Activated CD4-positive, alpha-beta T cell treated with anti-CD3 and anti-CD28 coated beads, Interleukin-2, Interleukin-6, amounts not matched to agents 100 ng/mL and 50 ng/mL, durations not matched to agents 16 hours and 8 hours (primary cell): ENCODE measurements at places on chromosomes 7 and 10.
A peak's percentile ranks its signal among the peaks of the same experiment; 100 is the strongest.

- DNase-seq: no peak
Observed at GRCh38 chr7:56175771-56176170, 59.6 kb upstream of the NUPR2 start.

DNA sequence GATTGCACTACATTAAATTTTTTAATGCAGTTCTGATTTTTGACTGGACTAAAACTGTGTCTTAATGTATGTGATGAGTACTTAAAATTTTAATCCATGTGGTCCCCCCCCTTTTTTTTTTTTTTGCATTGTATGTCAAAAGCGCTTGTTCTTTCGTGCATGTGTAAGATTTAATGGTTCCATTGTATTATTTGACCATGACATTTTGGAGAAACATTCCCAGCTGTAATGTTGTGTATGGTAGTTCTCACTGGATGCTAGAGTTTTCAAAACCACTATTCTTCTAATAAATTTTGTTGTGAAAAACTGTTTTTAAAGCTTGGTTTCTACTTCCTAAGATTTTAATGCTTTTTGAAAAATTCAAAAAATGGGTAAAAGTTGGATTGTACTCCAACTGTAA lies 132.0 kb downstream of the LCOR start:
- DNase-seq: no peak

DNA sequence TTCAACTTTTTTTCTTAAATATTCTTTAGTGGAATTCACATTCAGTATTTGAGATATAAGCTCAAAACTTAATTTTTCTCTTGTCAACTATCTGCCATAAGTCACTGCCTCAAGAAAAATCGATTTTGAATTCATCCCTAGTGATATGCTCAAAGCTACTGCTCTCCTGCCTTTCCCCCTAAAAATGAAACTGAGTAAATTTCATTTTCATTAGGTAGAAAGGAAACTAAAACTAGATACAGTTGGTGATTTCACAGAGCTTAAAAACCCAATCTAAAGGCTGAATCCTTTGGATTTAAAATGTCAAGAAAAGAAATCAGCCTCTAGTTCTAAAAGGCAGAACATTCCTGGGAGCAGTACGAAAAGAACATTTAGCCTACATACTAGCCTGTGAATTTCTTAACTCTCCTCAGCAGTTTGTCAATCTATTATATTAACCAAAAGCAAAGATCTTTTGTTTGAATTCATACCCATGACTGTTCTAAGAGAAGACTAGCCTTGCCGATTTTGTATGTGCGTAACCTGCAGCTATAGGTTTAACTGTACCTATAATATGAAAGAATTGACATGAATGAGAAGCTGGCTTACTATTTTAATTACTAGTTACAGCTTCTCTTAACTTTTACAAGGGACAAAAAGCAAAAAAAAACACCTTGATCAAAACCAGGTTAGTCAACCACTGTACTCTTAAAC lies 4.9 kb upstream of the FAM53B start:
- DNase-seq: no peak

GRCh38 chr10:2908851-2909630 lies 158.3 kb upstream of the PFKP start:
- peak; percentile 60 for DNase-seq

GRCh38 chr7:140238778-140239652 lies 62.2 kb upstream of the KDM7A start:
- DNase-seq: no peak

DNA sequence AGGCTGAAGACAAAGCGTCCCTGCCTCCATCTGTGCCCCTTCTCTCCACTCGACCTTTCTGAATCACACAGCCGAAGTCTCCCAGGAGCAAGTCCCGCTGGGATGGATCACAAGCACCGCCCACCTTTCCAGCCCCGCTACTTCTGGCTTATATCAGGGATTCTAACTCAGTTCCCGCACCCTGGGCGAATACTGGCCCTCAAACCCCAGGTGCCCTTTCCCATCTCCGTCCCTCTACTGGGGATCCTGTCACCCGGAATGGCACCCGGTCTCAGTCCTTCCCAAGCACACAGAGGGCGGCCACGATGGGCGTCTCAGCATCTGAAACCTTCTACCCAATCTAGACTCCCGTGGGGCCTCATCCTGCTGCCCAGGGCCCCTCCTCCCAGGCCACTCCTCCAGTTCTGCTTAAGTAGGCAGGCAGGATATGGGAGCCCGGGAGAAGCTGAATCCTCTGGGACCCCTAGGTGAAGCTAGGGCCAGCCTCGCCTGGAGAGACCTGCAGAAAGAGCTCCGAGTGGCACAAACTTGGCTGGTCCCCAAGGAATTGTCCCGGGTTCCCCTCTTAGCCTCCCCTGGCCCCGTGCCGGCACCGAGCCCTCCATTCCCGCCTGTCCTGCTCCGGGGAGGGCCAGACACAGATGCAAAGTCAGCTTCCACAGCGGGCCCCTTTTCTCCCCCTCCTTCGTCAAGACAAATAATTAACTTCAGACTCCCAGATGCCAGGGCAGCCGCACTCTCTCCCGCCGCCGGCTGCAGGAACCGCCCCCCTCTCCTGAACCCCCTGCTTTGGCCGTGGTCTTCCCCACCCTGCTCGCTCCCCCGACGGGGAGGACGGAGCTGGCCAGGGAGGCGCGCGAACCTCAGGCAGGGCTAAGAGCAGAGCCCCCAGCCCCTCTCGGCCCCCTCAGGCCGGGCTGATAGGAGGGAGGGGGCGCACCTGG lies 612 bp downstream of the KCP start:
- DNase-seq: no peak

DNA sequence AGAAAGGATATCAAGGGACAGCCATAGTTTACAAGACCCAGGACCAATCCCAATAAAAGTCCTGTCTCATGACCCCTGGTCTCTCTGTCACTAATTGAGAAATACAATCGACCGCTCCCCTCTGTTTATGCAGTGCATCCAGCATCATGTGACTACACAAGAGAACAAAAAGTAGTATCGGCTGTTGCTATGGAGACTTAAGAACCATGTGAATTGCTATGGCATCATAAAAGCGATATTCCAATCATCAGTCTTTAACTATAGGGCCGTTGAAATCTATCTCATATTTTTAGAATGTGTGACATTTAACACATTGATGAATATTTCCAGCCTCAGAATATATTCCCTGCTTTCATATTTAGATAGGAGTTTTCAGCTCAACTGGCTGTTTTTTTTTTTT lies 139.3 kb downstream of the FRMD4A start:
- DNase-seq: no peak

DNA sequence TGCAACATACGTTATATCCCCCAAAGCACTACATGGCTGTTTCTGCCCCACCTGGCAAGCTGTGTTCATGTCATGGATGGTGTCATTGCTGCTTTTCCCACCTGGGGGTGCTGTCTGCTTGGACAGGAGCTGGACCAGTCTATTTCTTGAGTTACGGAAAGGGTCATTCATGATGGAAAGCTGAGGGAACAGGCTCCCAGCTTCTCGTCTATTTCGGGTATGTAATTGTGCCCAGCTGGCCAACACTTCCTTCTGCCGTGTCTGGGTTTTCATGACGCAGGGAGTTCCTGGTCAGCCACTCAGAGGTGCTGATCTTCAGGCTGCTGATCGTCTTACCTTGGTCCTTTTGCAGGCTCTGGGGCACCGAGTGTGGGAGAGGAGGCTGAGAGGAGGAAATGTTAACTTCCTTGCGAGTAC lies 8.6 kb downstream of the BTBD16 start:
- peak; percentile 39 for DNase-seq

- no peak for DNase-seq
Observed at GRCh38 chr7:87704590-87704989, 76.4 kb downstream of the RUNDC3B start.

DNA sequence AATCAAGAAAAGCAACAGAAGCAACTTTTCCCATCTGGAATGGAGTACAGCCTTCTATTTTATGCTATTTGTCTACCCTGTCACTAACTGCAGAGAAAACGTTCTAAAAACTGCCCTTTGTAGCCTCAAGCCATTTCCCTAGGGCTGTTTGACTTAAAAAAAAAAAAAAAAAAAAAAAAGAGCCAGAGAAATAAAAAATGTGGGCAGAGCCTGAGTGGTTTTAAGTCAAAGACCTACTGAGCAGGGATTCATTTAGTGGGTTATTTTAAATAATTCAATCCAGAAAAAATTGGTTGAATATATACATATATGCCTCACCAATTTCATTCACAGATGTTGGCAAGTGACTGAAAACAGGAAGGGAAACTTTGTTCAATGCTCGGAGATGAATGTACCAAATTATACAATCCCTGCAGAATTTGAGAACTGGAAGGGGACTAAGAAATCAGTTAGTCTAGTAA lies 75.2 kb downstream of the PPP1R3C start:
- no peak for DNase-seq

- no peak for DNase-seq
Observed at GRCh38 chr10:93954726-93955363, 38.9 kb upstream of the PLCE1 start.

DNA sequence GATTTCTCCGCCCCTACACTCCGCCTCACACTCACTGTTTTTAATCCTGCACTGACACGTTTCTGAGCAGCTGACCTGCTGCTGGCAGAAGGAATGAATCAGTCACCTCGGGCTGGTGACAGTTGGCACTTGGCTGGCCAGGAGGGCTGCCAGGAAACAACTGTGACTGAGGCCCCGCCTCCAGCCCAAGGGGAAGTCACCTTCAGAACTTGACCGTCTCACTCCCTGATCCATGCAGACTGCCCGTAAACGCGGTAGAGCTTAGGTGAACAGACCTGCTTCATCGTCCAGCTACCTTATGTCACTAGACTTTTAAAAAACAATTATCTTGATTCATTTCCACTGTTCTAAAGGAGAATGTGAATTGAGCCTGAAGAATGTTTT lies 107.5 kb downstream of the DOCK1 start:
- DNase-seq: no peak

GRCh38 chr7:47007471-47007870 lies 574.4 kb downstream of the TNS3 start:
- no peak for DNase-seq

- no peak for DNase-seq
Observed at GRCh38 chr7:93011351-93012294, 106.2 kb downstream of the SAMD9 start.

GRCh38 chr10:69179089-69179742 lies 818 bp upstream of the SUPV3L1 start:
- no peak for DNase-seq

- no peak for DNase-seq
Observed at GRCh38 chr10:71483135-71483534, 86.4 kb downstream of the CDH23 start.

DNA sequence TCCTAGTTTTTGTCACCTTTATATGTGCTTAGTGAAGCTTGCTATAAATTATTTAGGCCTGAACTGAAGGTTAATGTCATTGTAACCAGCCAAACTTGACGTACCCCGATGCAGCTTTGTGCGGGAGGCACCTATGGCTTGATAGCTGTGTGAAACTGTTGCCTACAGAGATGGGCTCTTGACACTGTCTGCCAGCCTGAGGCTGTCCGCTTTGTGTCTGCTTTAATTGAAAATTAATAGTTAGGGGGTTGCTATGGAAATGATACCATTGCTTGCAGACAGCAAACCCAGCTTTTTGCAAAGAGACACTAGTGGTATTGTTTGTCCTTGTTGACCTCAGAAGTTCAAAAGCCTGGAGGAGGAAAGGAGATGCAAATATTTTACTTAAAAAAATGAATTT lies 2.1 kb upstream of the FOXP2 start:
- DNase-seq: no peak

- DNase-seq: no peak
Observed at GRCh38 chr7:88165697-88166096, 54.1 kb downstream of the SRI start.

DNA sequence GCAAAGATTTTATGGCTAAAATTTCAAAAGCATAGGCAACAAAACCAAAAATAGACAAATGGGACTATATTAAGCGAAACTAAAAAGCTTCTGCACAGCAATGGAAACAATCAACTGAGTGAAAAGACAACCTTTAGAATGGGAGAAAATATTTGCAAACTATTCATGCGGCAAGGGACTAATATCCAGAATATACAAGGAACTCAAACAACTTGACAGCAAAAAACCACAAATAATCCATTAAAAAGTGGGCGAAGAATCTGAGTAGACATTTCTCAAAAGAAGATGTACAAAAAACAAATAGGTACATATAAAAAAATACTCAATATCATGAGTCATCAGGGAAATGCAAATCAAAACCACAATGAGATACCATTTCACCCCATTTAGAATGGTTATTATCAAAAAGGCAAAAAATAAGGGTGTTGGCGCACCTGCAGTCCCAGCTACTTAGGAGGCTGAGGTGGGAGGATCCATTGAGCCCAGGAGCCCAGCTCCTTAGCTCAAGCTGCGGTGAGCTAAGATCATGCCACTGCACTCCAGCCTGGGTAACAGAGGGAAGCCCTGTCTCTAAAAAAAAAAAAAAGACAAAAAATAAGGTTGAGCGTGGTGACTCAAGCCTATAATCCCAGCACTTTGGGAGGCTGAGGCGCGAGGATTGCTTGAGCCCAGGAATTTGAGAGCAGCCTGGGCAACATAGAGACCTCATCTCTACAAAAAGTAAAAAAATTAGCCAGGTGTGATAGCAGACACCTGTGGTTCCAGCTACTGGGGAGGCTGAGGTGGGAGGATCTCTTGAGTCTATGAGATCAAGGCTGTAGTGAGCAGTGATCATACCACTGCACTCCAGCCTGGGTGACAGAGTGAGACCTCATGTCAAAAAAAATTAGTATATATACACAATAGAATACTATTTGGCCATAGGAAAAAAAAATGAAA lies 4.2 kb upstream of the CCM2 start:
- no peak for DNase-seq

DNA sequence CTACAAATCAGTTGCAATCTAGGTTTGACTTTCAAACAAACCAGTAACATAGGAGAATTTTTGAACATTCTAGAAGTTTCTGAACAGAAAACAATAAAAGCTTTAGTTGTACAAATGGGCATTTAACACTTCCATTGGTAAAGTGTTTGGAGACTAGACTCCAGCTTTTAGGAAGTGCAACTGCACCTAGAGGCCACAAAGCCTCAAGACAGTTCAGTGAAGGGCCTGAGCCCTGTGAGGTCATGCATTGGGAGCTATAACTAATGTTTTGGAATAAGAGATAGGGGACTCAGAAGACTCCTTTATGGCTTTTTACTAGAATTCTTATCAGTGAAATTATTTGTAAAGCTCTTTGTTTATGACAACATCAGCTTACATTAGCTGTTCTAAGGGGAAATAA lies 3.0 kb upstream of the EPHB6 start:
- DNase-seq: no peak

DNA sequence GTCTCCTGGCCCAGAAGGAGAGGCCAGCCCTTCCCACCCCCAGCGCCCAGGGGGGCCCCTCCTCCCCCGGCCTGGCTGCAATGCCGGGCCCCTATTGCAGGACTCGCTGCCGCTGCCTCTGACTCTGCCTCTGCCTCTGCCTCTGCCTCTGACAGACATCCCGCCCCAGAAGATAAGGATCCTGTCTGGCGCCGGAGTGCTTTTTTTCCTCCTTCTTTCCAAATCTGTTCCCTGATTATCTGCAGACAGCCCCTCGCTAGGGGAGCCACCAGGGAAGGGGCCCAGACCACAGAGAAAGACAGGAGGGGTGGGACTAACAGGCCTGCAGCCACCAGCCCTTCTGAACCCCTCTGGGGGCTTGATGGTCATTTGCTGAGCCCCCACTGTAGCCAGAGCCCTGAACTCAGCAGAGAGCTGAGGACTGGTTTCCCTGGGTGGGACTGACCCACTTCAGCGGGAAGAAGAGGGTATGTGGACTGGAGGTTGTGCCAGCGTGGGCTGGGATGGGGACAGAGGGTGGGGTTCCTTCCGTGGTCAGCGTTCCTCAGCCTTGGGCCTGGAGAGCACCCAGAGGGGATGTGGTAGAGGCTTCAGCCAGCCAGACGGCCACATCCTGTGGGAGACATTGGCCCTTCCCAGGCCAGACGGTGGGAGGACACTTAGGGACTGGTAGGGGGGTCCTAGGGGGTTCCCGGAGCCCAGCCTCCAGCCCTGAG lies 22.8 kb downstream of the UNC5B start:
- no peak for DNase-seq
